ENCODE measurements at places on chromosomes 12 and 14. TPM values are rescaled to one million over a fixed set of nuclear protein-coding genes. Genes with fewer than 3 reads are reported as not detected.

ZNF605 gene
- 21.1 TPM for total RNA-seq

SMIM41 gene
- 0.14 TPM for total RNA-seq

SPIC gene
- total RNA-seq = not detected

- no peaks in the 10 kb centered on the region for H3K27me3 ChIP-seq
- 0 out of 2 replicates have a peak, but pooled peaks cover 2% of the 10 kb centered on the region for H3K4me1 ChIP-seq
- peaks cover 42% of the 10 kb centered on the region for H3K36me3 ChIP-seq
- H3K27ac ChIP-seq = no peak overlapping the region
Measured at GRCh38 chr14:90274019-90274418, 17.7 kb downstream of the PSMC1 start.

DNA sequence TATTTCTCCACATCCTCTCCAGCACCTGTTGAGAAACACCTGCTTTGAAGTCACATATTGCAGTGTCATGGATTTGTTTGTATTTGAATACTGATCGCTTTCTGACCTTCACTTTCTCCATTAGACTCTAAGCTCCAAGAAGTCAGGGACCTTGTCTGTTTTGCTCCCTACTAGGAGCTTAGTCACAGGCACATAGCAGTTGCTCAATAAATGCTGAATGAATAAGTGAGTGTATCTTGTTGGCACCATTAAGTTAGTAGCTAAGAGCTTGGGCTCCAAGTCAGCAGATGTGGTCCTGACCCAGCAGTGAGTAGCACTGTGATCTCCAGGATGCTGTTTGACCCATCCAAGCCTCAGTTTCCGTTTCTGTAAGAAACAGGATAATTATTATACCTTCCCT, 10.1 kb downstream of the MVK start:
- H3K4me1 ChIP-seq = no peaks in the 10 kb centered on the region
- no peak overlapping the region for H3K4me3 ChIP-seq
- peaks cover 30% of the 10 kb centered on the region for H3K36me3 ChIP-seq

DNA sequence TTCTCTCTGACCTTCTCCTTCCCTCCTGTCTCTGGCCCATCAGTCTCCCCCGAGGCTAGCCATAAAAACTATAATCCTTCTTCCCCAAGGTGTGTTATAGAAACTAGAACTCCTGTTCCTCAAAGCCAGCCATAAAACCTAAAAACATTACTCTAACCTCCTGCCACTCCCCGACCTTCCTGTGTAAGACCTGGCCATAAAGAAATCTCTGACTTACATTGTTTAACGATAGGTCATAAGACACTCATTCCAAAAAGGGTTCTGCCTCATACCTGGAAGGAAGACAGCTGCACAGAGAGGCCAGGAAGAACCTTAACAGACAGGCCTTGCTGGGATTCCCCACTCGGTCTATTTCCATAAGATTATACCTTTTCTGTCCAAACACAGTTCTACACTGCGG, 70.9 kb upstream of the EEA1 start:
- DNase-seq = no peak
- no peaks in the 10 kb centered on the region for H3K36me3 ChIP-seq
- H3K4me3 ChIP-seq = no peak overlapping the region
- H3K27me3 ChIP-seq = no peaks in the 10 kb centered on the region
- peaks cover 8% of the 10 kb centered on the region for H3K4me1 ChIP-seq
- H3K27ac ChIP-seq = no peak overlapping the region

DNA sequence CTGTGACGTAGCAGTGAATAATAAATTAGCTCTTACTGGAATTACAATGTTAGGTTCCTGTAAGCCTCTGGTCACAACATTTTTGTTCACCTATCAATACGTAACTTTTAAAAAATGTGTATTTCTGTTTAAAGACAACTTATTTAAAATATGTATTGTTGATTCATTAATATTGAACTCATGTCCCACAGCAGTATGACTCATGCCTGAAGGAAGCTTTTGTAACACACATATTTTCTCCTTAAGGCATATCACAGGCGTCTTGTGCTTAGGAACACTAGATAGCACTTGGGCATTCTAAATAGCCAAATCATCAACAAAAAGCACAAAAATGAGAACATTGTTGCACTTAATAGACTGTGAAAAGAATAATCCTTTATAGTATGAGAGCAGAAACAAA, 92.5 kb downstream of the GPHN start:
- H3K27ac ChIP-seq = no peak overlapping the region
- H3K4me1 ChIP-seq = no peaks in the 10 kb centered on the region
- DNase-seq = no peak

DNA sequence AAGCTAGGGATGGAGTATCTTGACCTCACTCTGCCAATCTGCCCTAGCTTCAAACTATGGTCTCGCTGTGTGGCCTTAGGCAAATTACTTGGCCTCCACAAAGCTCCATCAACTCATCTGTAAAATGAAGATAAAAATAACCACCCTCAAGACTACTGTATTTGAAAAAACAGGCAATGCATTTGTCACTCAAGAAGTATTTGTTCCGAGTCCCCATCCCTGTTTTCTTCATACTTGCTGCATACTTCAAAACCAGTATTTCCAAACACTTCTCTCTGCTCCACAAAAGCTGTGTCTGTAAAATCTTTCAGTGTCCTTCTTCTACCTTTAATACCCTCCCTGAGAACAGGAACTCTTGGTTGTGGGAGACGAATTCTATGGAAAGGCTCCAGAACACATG, 47.9 kb downstream of the GTF2A1 start:
- no peak overlapping the region for H3K4me3 ChIP-seq
- DNase-seq = no peak
- H3K27ac ChIP-seq = no peak overlapping the region
- no peaks in the 10 kb centered on the region for H3K27me3 ChIP-seq

- no peak overlapping the region for H3K4me3 ChIP-seq
- H3K27me3 ChIP-seq = no peaks in the 10 kb centered on the region
- DNase-seq = no peak
- H3K4me1 ChIP-seq = no peaks in the 10 kb centered on the region
- H3K27ac ChIP-seq = 0 out of 2 replicates have a peak overlapping the region, but pooled peaks have one; percentile 17
Measured at GRCh38 chr12:112096667-112097066, 11.9 kb downstream of the NAA25 start.

- no peaks in the 10 kb centered on the region for H3K27me3 ChIP-seq
- H3K4me1 ChIP-seq = peaks cover 20% of the 10 kb centered on the region
- no peak for DNase-seq
- peak overlapping the region; percentile 93 for H3K4me3 ChIP-seq
- peaks cover 17% of the 10 kb centered on the region for H3K36me3 ChIP-seq
- H3K27ac ChIP-seq = no peak overlapping the region
Measured at GRCh38 chr12:56152756-56153677, 630 bp downstream of the MYL6B start.

All from WTC11 (cell line).